Liver (tissue), 10 donors: ENCODE measurements at places on chromosomes 5 and 9. TPM values are rescaled to one million over a fixed set of nuclear protein-coding genes. Genes with fewer than 3 reads are reported as not detected.

DNA sequence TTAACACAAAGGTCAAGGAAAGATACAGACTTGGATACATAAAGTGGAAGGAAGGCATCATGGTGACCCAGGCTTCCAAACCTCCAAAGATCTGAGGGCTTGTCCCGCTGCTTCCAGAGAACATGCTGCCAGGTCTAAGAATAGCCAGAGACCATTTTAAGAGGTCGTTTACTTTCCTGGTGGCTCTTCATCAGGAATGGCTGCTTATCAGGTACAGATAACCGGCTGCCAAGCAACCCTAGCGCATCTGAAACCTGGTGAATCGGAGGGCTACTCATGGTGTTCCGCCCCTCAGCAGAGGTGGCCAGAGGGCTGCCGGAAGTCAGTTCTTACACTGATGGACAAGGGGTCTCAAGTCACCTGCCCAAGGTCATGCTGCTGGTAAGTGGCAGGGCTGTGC is 251.3 kb upstream of the DAP start:
- no peak overlapping the region for H3K4me3 ChIP-seq
- no peaks in the 10 kb centered on the region for H3K4me1 ChIP-seq
- no peaks in the 10 kb centered on the region for H3K36me3 ChIP-seq
- no peaks in the 10 kb centered on the region for H3K27me3 ChIP-seq
- H3K27ac ChIP-seq: no peak overlapping the region

GRCh38 chr5:50958852-50959457 is 292.5 kb downstream of the PARP8 start:
- H3K4me3 ChIP-seq: no peak overlapping the region
- H3K27me3 ChIP-seq: peaks cover 3% of the 10 kb centered on the region
- DNase-seq: no peak
- H3K4me1 ChIP-seq: peaks cover 3% of the 10 kb centered on the region

GRCh38 chr9:3708751-3709150 is 182.9 kb upstream of the RFX3 start:
- no peak overlapping the region for H3K4me3 ChIP-seq
- H3K27ac ChIP-seq: no peak overlapping the region
- no peaks in the 10 kb centered on the region for H3K27me3 ChIP-seq
- H3K36me3 ChIP-seq: no peaks in the 10 kb centered on the region
- DNase-seq: no peak
- H3K4me1 ChIP-seq: peaks cover 10% of the 10 kb centered on the region

DNA sequence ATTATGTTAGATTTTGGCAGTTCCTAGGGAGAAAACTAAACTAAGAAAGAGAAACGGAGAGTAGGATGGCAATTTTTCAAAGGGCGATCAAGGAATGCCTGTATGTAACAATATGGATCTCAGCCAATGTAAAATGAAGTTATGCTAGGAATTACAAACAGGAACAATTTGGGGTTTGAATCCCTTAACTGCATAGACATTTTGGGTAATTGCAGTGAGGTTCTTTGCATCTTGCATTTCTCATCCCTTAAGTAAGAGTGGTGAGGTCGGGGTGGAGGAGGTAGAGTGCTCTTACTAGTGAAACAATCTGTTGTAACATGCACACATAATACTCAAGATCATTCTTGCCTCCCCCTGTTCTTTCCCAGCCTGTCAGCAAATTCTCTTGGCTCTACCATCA is 137.6 kb downstream of the NPR3 start:
- no peaks in the 10 kb centered on the region for H3K27me3 ChIP-seq
- no peak for DNase-seq
- H3K27ac ChIP-seq: no peak overlapping the region
- H3K36me3 ChIP-seq: no peaks in the 10 kb centered on the region
- H3K4me1 ChIP-seq: no peaks in the 10 kb centered on the region

The MLANA gene
- 0.05 TPM for total RNA-seq

DNA sequence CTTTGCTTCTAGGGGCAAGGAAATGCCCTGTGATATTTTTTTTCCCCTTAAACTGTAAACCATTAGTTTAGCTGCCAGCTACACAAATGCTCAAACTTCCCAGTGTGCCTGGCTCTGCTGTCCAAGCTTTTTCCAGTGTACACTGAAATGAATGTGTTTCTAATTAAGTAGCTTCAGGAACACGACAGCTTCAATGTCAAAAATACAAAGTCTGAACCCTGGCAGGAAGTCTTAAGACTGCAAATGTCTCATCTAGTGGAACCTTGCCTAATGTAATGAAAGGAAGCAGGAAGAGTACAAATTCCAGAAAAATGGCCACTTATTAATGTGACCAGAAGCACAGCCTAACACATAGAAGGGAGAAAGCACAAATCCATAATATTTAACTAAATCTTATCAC is 255.2 kb downstream of the CRB2 start:
- no peaks in the 10 kb centered on the region for H3K4me1 ChIP-seq
- H3K4me3 ChIP-seq: no peak overlapping the region
- no peak overlapping the region for H3K27ac ChIP-seq
- H3K27me3 ChIP-seq: no peaks in the 10 kb centered on the region

DNA sequence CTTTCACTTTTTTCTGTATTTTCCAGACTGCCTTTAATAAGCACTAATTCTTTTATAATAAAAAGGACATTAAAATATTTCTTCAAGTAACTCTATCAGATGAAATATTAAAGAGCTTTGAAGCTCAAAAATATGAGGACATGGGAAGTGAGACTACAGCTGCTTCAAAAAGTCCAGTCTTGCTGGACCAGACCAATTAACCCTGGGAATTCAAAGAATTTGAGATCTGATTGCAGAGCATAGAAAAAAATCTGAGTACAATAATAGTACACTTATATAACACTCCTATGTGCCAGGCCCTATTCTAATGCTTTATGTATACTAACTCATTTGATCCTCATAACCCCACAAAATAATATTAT is 9.8 kb downstream of the TMEM245 start:
- H3K36me3 ChIP-seq: peaks cover 3% of the 10 kb centered on the region
- H3K27me3 ChIP-seq: no peaks in the 10 kb centered on the region

The C9orf85 gene
- total RNA-seq: 3.9 TPM

DNA sequence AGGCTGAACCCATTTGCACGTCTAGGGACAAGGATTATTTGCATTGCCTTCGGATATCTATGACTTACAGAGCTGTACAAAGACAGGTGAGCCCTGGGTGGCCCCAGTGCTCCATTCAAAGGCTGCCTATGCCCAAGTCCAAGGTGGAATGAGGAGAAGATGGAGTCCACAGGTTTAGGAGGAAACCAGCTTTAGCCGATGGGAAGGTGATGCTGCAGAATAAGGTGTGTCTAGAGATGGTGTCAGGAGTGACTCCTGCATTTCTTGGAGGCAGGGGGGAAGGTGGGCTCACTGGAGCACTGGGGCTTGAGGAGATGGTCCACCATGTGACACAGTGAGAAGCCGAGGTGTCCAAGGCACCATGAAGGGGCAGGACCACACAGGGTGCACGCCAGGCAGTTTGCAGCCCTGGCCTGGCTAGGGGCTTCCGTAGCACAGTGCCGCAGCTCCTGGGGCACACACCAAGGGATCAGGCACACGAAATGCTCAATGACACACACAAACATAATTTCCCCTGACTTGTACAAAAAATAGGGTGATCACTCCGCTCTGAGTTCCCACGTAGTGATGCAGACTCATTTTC is 32.1 kb downstream of the SEMA4D start:
- DNase-seq: no peak
- no peaks in the 10 kb centered on the region for H3K4me1 ChIP-seq
- no peaks in the 10 kb centered on the region for H3K36me3 ChIP-seq
- H3K27me3 ChIP-seq: no peaks in the 10 kb centered on the region
- H3K4me3 ChIP-seq: no peak overlapping the region

DNA sequence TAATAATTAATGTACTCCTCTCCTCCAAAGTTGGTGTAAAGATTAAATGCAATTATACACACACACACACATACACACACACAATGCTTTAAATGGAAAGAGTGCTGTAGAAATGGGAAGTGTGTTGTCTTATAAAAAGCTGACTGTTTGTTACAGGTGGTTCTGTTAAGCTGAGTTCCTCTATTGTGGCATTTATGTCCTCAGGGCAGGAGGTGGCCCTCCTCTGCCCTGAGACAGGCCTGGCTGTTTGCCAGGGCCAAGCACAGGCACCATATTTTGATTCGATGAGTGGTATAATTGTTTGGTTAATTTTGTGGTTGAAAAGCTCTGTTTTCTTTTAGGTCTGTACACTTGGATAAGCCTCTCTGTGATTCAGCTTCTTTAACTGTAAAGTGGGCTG is 573.9 kb downstream of the KIF4B start:
- H3K27me3 ChIP-seq: no peaks in the 10 kb centered on the region
- H3K36me3 ChIP-seq: no peaks in the 10 kb centered on the region
- no peak overlapping the region for H3K27ac ChIP-seq
- no peak overlapping the region for H3K4me3 ChIP-seq
- DNase-seq: no peak
- no peaks in the 10 kb centered on the region for H3K4me1 ChIP-seq

- no peaks in the 10 kb centered on the region for H3K36me3 ChIP-seq
- H3K4me3 ChIP-seq: peak within 1 kb of the TSS; percentile 13
- H3K27ac ChIP-seq: no peak within 1 kb of the TSS
- no peaks in the 10 kb centered on the region for H3K27me3 ChIP-seq
- no peak for DNase-seq
- no peaks in the 10 kb centered on the region for H3K4me1 ChIP-seq
Observed at GRCh38 chr5:55159763-55160492, at the start of gene GPX8. GPX8 (plus strand) TSS chr5:55160171; CDS start chr5:55160193, 22 bp downstream.

GRCh38 chr9:125700791-125701190 is 6.2 kb downstream of the MAPKAP1 start:
- H3K36me3 ChIP-seq: no peaks in the 10 kb centered on the region
- H3K4me3 ChIP-seq: no peak overlapping the region
- no peak for DNase-seq
- no peaks in the 10 kb centered on the region for H3K27me3 ChIP-seq

The PCDHB8 gene
- 0.08 TPM for total RNA-seq

DNA sequence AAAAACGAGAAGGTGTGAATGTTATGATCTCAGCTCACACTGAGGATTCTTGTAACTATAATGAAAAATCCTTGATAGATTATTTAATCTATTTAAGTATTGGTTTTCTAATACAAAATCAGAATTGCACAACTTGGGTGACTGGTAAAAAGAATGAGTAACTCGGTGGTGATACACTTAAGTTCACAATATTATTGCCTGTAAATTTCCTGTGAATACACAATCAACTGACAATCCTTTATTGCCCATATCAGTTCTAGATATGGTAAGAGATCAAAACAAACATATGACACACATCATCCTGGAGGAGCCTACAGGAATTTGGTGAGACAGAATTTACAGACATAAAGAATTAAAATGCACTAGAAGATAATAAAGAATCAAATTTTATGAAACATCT is 14.1 kb upstream of the LURAP1L start:
- no peaks in the 10 kb centered on the region for H3K4me1 ChIP-seq
- H3K27me3 ChIP-seq: no peaks in the 10 kb centered on the region
- H3K4me3 ChIP-seq: no peak overlapping the region
- H3K36me3 ChIP-seq: no peaks in the 10 kb centered on the region
- no peak for DNase-seq
- H3K27ac ChIP-seq: no peak overlapping the region

GRCh38 chr5:43649256-43649655 is 46.3 kb downstream of the NNT start:
- peaks cover 11% of the 10 kb centered on the region for H3K36me3 ChIP-seq
- no peak for DNase-seq
- no peak overlapping the region for H3K4me3 ChIP-seq
- no peaks in the 10 kb centered on the region for H3K27me3 ChIP-seq
- no peak overlapping the region for H3K27ac ChIP-seq
- no peaks in the 10 kb centered on the region for H3K4me1 ChIP-seq

DNA sequence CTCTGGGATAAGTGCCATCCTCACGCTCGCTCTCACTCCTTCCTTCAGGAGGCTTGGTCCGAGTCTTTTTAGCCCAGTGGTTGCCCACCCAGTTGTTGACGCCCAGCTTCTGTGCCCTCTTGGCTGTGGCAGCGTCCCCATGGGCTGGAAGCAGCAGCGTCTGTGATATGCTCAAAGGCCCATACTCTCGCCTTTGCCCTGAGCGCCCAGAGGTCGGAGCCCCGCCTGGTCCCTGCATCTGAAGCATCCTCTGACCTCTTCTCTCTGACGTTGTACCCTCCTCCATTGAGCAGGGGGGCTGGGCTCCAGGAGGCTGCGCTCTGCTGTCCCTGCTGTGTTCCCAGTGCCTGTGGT is 78.0 kb upstream of the CACNA1B start:
- H3K27ac ChIP-seq: no peak overlapping the region
- peaks cover 2% of the 10 kb centered on the region for H3K4me1 ChIP-seq
- no peak for DNase-seq
- H3K4me3 ChIP-seq: no peak overlapping the region

GRCh38 chr5:173065155-173065554 is 9.0 kb downstream of the CREBRF start:
- H3K4me3 ChIP-seq: no peak overlapping the region
- no peaks in the 10 kb centered on the region for H3K36me3 ChIP-seq
- no peak overlapping the region for H3K27ac ChIP-seq
- peaks cover 1% of the 10 kb centered on the region for H3K4me1 ChIP-seq
- no peak for DNase-seq

DNA sequence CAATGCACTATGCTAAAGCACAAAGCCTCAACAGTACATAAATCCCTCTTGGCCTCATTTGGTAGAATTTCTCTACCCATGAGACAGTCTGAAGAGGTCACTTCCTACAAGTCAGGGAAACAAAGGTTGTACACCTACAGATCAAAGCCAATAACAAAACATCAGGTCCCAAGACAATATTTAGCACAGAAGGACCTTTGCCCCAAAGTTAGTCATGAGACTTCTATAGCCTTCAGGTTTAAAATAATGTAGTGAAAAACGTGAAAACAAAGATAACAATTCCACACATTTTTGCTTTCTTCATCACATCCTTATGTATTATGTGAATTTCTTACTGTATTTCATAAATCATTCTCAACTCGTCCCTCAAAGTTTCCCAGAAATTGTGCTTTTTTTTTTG is 15.8 kb downstream of the AFF4 start:
- H3K4me1 ChIP-seq: no peaks in the 10 kb centered on the region
- H3K27ac ChIP-seq: no peak overlapping the region
- H3K36me3 ChIP-seq: no peaks in the 10 kb centered on the region
- H3K4me3 ChIP-seq: no peak overlapping the region
- no peaks in the 10 kb centered on the region for H3K27me3 ChIP-seq

GRCh38 chr5:36442352-36442751 is 140.7 kb upstream of the RANBP3L start:
- H3K27me3 ChIP-seq: no peaks in the 10 kb centered on the region
- H3K36me3 ChIP-seq: no peaks in the 10 kb centered on the region
- H3K4me3 ChIP-seq: no peak overlapping the region
- no peak overlapping the region for H3K27ac ChIP-seq
- H3K4me1 ChIP-seq: no peaks in the 10 kb centered on the region
- DNase-seq: no peak
